ENCODE measurements at places on chromosomes 2 and 18.

DNA sequence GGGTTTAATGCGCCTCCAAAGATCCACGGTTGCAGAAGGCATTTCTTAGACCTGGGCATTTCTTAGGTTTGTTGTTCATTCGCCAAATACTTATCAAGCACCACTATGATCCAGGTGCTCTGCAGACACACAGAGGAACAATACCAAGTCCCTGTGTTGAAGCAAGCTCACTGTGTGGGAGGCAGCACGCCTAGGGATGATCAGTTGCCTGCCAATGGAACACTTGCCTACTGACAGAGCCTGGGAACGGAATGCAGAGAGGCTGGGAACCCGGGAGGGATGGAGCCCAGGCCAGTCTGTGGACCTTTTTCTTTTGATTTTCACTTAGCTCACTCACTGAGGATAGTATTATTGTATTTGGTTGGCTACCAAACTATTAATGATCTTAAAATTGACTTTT is 1.9 kb upstream of the GRP start:
- no peak for DNase-seq

- no peak for DNase-seq
Measured at GRCh38 chr2:239528883-239529282, 128.1 kb upstream of the HDAC4 start.

- DNase-seq: no peak
Measured at GRCh38 chr2:38381381-38382143, 4.5 kb upstream of the ATL2 start.

GRCh38 chr2:217361483-217361880 is 501.6 kb upstream of the TNP1 start:
- no peak for DNase-seq

GRCh38 chr2:117537032-117537431 is 277.5 kb upstream of the DDX18 start:
- DNase-seq: no peak

- no peak for DNase-seq
Measured at GRCh38 chr2:12720278-12720620, 3.5 kb downstream of the TRIB2 start.

GRCh38 chr2:29691391-29691950 is 229.9 kb downstream of the ALK start:
- no peak for DNase-seq

DNA sequence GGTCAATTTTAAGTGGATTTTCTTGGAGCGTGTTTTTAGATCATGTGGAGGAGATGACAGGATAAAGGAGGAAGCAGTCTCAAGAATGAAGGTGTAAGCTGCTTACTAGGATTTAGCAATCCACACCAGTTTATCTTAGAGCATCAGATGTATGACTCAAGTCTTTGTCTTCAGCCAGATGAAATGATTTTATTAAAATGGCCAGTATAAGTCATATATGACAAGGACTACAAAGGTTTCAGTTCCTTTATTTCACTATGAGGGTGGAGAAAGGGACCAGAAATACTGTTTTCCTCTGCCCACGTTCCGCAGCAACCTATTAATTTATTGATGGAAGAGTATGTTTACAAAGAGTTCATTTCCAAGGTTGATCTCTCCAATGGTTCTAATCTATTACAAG is 970.5 kb upstream of the SLC39A10 start:
- no peak for DNase-seq

- DNase-seq: peak; percentile 28
Measured at GRCh38 chr2:131056204-131056931, 36.9 kb downstream of the FAM168B start.

- DNase-seq: no peak
Measured at GRCh38 chr18:33540392-33540791, 37.6 kb upstream of the ASXL3 start.

Data from NCI-H1694 treated with DMSO at 0.1 percent for 48 hours (cell line).